Kidney (tissue), 22 donors: ENCODE measurements at places on chromosomes 6 and 20. TPM values are rescaled to one million over a fixed set of nuclear protein-coding genes. Genes with fewer than 3 reads are reported as not detected.
A peak's percentile ranks its signal among the peaks of the same experiment; 100 is the strongest.

DNA sequence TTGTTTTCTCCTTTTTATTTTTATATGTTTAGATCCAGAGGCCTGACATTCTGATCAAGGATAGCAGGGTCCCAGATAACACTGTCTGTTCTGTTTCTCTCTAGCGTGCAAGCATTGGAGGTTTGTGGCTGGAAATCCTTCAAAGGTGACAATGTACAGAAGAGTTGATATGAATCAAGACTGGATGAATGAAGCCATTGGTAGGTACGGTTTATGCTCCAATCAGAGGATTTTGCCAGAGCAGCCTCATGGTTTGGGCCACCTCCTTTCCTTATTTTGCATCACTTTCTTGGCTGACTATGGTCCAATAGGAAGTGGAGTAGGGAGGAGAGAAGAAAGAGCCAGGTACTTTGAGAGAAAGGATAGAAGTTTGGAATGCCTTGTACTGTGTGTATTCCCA is 484.8 kb upstream of the JAG1 start:
- H3K27me3 ChIP-seq, result no peaks in the 10 kb centered on the region
- H3K4me3 ChIP-seq, result no peak overlapping the region
- no peak for DNase-seq
- H3K27ac ChIP-seq, result no peak overlapping the region
- H3K36me3 ChIP-seq, result no peaks in the 10 kb centered on the region
- H3K4me1 ChIP-seq, result no peaks in the 10 kb centered on the region

The RBBP8NL gene
- 0.13 TPM for total RNA-seq

The CLPSL2 gene
- total RNA-seq, result not detected

DNA sequence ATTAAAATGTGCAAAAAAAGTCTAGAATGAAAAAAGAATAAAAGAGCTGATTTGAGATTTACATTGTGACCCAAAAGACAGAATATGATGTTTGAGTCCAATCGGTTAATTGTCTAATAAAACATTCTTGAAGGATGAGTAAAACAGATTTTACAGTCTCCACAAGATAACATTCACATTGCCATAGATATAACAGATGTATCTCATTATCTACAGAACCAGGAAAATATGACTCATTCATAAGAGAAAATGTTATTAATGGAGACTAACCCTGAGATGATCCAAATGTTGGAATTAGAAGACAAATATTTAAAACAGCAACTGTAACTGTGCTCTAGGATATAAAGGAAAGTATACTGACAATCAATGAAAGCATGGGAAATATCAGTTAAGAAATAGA is 141.7 kb downstream of the RFX6 start:
- H3K36me3 ChIP-seq, result no peaks in the 10 kb centered on the region
- no peaks in the 10 kb centered on the region for H3K27me3 ChIP-seq
- H3K4me3 ChIP-seq, result no peak overlapping the region
- H3K4me1 ChIP-seq, result no peaks in the 10 kb centered on the region

DNA sequence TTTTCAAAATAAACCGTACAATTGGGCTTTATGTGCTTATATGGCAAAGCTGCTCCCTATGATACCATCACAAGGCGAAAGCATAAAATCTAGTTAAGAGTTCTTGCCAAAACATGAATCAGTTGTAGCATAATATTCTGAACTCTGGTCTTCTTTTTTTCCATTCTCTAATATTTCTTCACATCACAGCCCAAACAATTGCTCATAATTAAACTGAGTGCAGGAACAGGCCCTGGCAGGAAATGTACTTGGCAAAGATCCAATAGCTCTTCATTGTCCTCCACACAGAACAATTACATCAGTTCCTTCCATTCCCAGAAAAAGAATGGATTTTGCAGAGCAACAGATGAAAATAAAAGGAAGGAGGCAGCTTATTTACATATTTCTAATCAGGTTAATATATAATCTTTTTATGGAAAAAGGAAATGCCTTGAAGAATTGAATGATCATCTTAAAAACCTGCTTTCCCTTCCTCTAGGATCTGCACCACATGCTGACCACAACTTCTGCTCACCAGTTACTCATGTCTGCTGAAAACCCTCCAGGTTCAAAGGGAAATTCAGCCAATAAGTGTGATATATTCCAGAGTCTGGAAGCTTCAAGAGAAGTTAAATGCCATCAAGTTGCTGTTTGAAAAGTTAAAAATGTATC is 123.3 kb upstream of the COL21A1 start:
- H3K36me3 ChIP-seq, result no peaks in the 10 kb centered on the region
- no peak for DNase-seq
- peaks cover 17% of the 10 kb centered on the region for H3K4me1 ChIP-seq
- H3K27ac ChIP-seq, result peak overlapping the region; percentile 86
- no peaks in the 10 kb centered on the region for H3K27me3 ChIP-seq
- no peak overlapping the region for H3K4me3 ChIP-seq

DNA sequence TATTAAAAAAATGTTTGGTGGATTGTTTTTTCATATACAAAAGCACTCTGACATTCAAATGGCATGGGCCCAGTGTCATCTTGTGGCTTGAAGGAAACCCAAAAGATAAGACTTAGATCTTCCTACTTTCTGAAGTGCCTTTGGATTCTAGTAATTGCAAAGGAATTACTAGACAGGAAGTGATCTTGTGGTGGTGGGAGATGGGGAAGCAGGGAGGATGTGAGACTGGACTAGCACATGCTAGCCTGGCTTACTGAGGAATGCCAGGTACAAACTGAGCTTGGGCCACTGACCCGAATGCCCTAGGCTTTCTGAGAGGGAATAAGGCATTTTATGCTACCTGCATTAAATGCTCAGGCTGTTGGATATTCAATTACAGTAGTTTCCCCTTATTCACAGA is 59.0 kb downstream of the AFG1L start:
- no peak overlapping the region for H3K4me3 ChIP-seq
- H3K4me1 ChIP-seq, result peaks cover 10% of the 10 kb centered on the region
- no peaks in the 10 kb centered on the region for H3K27me3 ChIP-seq
- H3K27ac ChIP-seq, result no peak overlapping the region

GRCh38 chr20:24770628-24771541 is 178.2 kb upstream of the CST7 start:
- DNase-seq, result no peak
- no peaks in the 10 kb centered on the region for H3K36me3 ChIP-seq
- H3K27me3 ChIP-seq, result no peaks in the 10 kb centered on the region
- no peak overlapping the region for H3K4me3 ChIP-seq
- H3K4me1 ChIP-seq, result no peaks in the 10 kb centered on the region

GRCh38 chr6:1024161-1024560 is 287.7 kb upstream of the FOXQ1 start:
- no peak overlapping the region for H3K4me3 ChIP-seq
- no peaks in the 10 kb centered on the region for H3K27me3 ChIP-seq
- no peak overlapping the region for H3K27ac ChIP-seq
- peak; percentile 64 for DNase-seq

GRCh38 chr6:5425267-5425666 is 164.0 kb downstream of the FARS2 start:
- H3K27ac ChIP-seq, result no peak overlapping the region
- no peaks in the 10 kb centered on the region for H3K36me3 ChIP-seq
- no peak overlapping the region for H3K4me3 ChIP-seq
- no peak for DNase-seq
- H3K27me3 ChIP-seq, result no peaks in the 10 kb centered on the region

DNA sequence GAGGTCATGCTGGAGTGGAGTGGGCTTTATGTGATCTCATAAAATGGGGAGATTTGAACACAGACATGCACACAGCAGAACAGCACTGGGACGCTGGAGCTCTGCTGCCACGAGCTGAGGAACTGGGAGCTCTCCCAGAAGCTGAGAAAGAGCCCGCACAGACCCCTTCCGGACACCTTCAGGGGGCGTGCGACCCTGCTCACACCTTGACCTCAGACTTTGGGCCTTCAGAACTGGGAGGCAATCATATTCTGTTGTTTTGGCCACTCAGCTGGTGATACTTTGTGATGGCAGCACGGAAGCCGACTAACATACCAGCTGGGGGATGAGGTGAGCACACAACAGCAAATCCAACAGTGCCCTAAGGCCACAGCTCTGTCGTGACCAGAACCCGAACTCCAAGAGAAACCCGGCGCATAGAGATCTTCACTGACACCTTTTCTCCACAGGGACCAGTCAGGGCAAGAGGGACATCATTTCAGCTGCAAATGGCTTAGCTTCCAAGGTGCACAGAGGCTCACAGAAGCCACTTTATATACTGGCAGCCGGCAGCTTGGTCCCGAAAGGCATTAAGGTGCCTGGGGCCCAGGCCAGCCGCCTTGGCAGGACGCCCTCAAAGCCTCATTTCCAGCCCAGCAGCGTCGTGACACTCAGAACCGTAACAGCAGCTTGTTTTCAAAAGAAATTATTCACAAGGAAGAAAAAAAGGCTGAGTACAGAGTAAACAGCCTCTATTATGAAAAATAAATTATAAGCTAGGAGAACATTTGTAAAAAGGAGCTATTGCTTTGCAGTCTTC is 89.3 kb downstream of the RNASET2 start:
- H3K36me3 ChIP-seq, result no peaks in the 10 kb centered on the region
- H3K4me1 ChIP-seq, result no peaks in the 10 kb centered on the region
- DNase-seq, result no peak
- no peak overlapping the region for H3K4me3 ChIP-seq
- H3K27me3 ChIP-seq, result no peaks in the 10 kb centered on the region

- no peak overlapping the region for H3K27ac ChIP-seq
- H3K4me3 ChIP-seq, result no peak overlapping the region
- no peak for DNase-seq
- no peaks in the 10 kb centered on the region for H3K27me3 ChIP-seq
- H3K36me3 ChIP-seq, result no peaks in the 10 kb centered on the region
Measured at GRCh38 chr20:53244711-53245110, 272.6 kb downstream of the TSHZ2 start.

- peak; percentile 86 for DNase-seq
- H3K27me3 ChIP-seq, result no peaks in the 10 kb centered on the region
- H3K27ac ChIP-seq, result no peak overlapping the region
- peaks cover 3% of the 10 kb centered on the region for H3K4me1 ChIP-seq
- no peak overlapping the region for H3K4me3 ChIP-seq
Measured at GRCh38 chr6:168130697-168131371, 51.8 kb upstream of the FRMD1 start.

DNA sequence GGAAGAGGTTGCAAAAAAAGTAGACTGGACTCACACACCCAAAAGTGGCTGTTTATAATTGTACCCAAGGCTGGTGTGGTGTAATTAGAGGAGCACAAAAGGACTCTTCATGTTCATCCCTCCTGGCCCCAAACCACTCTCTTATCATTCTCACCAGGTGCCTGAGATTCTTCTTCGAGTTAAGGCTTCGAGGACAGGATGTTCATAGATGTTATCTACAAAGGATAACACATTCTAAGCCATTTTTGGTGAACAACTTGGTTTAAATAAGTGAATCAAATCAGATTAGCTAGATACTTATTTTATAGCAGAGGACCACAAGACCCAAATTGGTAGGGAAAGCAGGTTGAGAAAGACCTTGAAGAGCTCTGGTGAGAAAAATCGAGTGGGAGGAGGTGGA is 73.1 kb upstream of the SUPT3H start:
- DNase-seq, result no peak
- no peaks in the 10 kb centered on the region for H3K27me3 ChIP-seq
- H3K27ac ChIP-seq, result no peak overlapping the region

GRCh38 chr6:139448998-139449610 is 74.7 kb upstream of the CITED2 start:
- no peak overlapping the region for H3K4me3 ChIP-seq
- no peak for DNase-seq
- no peaks in the 10 kb centered on the region for H3K27me3 ChIP-seq
- no peak overlapping the region for H3K27ac ChIP-seq
- H3K36me3 ChIP-seq, result no peaks in the 10 kb centered on the region
- no peaks in the 10 kb centered on the region for H3K4me1 ChIP-seq

The TRIM31 gene
- total RNA-seq, result 0.22 TPM

- H3K27ac ChIP-seq, result peak overlapping the region; percentile 65
- no peaks in the 10 kb centered on the region for H3K27me3 ChIP-seq
- no peaks in the 10 kb centered on the region for H3K36me3 ChIP-seq
- no peaks in the 10 kb centered on the region for H3K4me1 ChIP-seq
- DNase-seq, result no peak
Measured at GRCh38 chr6:2434912-2435311, 189.5 kb upstream of the GMDS start.

The MRAP2 gene
- 5.0 TPM for total RNA-seq

- H3K4me3 ChIP-seq, result no peak overlapping the region
- DNase-seq, result no peak
- no peaks in the 10 kb centered on the region for H3K27me3 ChIP-seq
- H3K36me3 ChIP-seq, result no peaks in the 10 kb centered on the region
- H3K27ac ChIP-seq, result peak overlapping the region; percentile 47
Measured at GRCh38 chr20:31496761-31497295, 17.4 kb upstream of the HM13 start.

The HLA-F gene
- total RNA-seq, result 87.8 TPM

- no peak overlapping the region for H3K4me3 ChIP-seq
- no peaks in the 10 kb centered on the region for H3K36me3 ChIP-seq
- no peak overlapping the region for H3K27ac ChIP-seq
- no peaks in the 10 kb centered on the region for H3K27me3 ChIP-seq
Measured at GRCh38 chr20:5834436-5835005, 84.3 kb downstream of the SHLD1 start.

- no peaks in the 10 kb centered on the region for H3K36me3 ChIP-seq
- no peaks in the 10 kb centered on the region for H3K4me1 ChIP-seq
- H3K27me3 ChIP-seq, result no peaks in the 10 kb centered on the region
- no peak for DNase-seq
- H3K27ac ChIP-seq, result no peak overlapping the region
Measured at GRCh38 chr6:150747155-150747554, 118.3 kb upstream of the MTHFD1L start.

- H3K27ac ChIP-seq, result no peak overlapping the region
- H3K36me3 ChIP-seq, result no peaks in the 10 kb centered on the region
- peak; percentile 80 for DNase-seq
- H3K27me3 ChIP-seq, result no peaks in the 10 kb centered on the region
Measured at GRCh38 chr20:8330785-8331695, 199.0 kb downstream of the PLCB1 start.

DNA sequence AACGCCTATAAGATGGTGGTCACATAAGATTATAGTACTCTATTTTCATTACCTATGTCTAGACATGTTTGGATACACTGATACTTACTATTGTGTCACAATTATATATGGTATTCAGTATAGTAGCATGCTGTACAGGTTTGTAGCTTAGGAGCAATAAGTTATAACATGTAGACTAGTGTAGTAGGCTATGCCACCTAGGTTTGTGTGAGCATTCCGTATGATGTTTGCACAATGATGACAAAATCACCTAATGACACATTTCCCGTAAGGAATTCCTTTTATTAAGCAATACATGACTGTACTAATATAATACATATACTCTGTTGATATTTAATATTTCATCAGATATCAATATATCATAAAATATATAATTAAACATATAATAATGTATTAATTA is 540.7 kb downstream of the BMP2 start:
- H3K4me3 ChIP-seq, result no peak overlapping the region
- no peaks in the 10 kb centered on the region for H3K36me3 ChIP-seq
- H3K27ac ChIP-seq, result no peak overlapping the region
- H3K27me3 ChIP-seq, result no peaks in the 10 kb centered on the region

The PPP1R14C gene
- total RNA-seq, result 15.8 TPM

DNA sequence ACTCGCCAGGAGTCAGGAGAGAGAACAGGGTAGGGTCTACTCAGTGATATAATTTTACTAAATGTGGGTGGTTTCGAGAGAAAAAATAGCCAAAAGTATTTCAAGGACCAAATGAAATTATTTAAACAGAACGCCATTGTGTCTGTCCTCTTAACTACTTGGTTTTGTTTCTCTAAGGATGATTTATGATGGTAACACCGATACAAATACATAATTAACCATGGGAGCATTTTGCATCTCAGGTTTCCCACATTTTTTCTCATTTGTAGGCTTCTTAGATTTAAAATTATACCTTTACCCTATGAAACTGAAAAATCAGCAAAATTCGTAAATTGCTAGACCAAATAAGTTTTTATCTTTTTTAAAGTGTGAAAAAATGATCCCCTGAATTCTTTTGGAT is 188.2 kb downstream of the ZFP64 start:
- no peak for DNase-seq
- no peaks in the 10 kb centered on the region for H3K4me1 ChIP-seq
- no peaks in the 10 kb centered on the region for H3K36me3 ChIP-seq

The TCF19 gene
- total RNA-seq, result 7.1 TPM

The CLDN20 gene
- not detected for total RNA-seq
